ENCODE measurements at places on chromosomes 5 and 9. TPM values are rescaled to one million over a fixed set of nuclear protein-coding genes. Genes with fewer than 3 reads are reported as not detected.

Gene DMRT1
- total RNA-seq: not detected

DNA sequence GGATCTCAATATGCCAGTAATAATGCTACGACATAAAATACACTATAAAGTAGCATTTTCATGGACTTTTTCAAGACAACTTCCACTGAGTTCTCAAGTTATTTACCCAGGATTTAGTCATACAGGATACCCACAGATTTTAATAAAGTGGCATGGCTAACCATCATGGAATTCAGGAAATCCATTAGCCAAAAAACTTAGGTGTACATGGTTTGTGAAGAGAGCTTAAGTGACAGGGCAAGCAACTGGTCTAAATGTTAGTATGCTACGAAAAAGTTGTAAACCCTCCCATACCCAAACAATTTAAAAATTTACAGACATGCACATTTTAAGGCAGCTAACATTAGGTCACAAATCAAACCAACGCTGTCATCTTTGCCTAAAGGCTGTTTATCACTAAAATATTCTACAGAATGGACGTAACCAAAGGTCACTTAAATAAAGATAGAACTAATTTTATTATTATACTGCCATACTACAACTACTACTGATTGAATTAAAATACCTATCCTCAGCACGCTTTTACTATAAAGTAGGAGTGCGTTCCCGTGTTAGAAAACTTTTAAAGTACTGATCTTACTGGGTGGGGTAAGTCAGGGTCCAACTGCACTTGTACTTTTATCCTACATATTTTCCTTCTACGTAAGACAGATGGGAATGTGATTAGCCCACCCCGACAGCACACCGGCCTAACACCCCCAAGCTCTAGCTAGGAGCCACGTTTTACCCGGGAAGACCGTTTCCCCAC lies 1.1 kb downstream of the UBTD2 start:
- DNase-seq: no peak

GRCh38 chr9:35510754-35511428 lies 21.0 kb downstream of the RUSC2 start:
- DNase-seq: no peak

DNA sequence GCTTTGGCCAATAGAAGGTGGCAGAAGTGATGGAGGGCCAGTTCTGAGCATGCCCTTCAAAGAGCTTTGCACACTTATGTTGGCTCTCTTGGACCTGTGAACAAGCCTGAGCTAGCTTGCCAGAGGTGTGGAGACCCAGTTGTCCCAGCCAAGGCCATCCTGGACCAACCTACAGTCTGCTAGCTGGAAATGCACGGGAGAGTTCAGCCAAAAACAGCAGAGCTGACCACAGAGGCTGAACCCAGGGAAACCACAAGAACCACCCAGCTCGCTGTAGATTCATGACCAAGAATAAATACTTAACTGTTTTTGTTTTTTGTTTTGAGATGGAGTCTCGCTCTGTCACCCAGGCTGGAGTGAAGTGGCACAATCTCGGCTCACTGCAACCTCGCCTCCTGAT lies 65.4 kb upstream of the HAND1 start:
- DNase-seq: no peak

DNA sequence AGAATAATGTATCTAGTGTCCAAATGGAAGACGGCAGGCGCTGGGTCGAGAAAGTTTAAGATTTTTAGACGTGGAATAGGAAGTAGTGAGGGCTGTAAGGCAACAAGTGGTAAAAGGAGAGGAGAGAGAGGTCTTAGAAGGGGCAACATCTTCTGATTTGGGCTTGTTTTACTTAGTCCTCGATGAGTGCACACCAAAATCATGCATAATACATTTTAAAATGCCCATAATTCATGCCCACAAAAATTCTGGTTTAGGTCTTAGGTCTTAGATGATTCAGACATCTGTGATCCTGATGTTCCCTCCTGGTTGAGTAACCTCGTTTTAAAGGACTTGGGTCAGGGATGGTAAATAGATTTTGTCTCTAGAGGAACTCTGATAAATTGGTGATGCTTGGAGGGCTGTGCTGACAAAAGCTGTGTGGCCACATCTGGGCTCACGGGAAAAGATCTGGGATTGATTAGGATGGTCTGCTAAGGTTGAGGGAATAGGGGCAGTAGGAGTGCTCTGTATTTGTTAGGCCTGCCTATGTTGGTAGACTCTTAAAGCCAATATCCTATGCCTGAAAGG lies 476.3 kb downstream of the CCDC171 start:
- no peak for DNase-seq
